Right cardiac atrium (tissue), 5 donors: ENCODE measurements at places on chromosomes 4 and X. TPM values are rescaled to one million over a fixed set of nuclear protein-coding genes. Genes with fewer than 3 reads are reported as not detected.

DNA sequence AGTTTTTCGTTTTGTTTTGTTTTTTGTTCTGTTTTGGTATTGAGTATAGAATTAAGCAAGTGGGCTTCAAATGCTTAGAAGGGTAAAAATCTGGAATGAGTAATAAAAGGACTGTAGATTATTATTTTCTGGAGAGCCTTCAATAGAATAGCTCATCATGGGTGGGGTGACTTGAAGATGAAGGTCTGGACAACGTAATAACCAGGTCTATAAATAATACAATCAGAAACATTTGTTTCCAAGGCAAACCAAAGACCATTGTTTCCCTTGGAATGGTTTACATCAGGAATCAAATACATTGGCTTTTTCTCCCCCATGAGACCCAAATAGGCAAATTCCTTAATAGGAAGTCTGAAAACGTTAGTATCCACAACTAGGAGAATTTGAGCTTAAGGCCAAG is 721.6 kb downstream of the RPA4 start:
- DNase-seq = no peak

The GAGE1 gene
- not detected for total RNA-seq

DNA sequence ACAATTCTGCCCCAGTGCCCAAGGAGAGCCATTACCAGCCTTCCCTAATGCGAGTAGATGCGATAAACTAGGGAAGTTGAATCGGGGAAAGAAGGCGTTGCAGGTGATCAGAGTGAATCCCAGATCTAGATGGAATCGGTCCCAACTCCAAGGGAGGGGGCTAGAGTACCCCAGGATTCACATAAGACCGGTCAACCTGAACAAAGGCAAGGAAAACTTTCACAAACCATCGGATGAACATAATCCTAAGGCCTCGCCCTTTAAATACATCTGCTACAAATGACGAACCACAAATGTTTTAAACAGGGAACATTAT is 11.2 kb upstream of the ZCCHC13 start:
- no peak for DNase-seq

GRCh38 chr4:16437836-16438235 is 211.6 kb upstream of the TAPT1 start:
- DNase-seq = no peak

- peak; percentile 76 for DNase-seq
Measured at GRCh38 chrX:154750301-154751202, at the start of gene GAB3. GAB3 (minus strand) TSS chrX:154751077; CDS start chrX:154751025, 52 bp downstream.

GRCh38 chr4:156568041-156568440 is 403.6 kb downstream of the PDGFC start:
- no peak for DNase-seq

DNA sequence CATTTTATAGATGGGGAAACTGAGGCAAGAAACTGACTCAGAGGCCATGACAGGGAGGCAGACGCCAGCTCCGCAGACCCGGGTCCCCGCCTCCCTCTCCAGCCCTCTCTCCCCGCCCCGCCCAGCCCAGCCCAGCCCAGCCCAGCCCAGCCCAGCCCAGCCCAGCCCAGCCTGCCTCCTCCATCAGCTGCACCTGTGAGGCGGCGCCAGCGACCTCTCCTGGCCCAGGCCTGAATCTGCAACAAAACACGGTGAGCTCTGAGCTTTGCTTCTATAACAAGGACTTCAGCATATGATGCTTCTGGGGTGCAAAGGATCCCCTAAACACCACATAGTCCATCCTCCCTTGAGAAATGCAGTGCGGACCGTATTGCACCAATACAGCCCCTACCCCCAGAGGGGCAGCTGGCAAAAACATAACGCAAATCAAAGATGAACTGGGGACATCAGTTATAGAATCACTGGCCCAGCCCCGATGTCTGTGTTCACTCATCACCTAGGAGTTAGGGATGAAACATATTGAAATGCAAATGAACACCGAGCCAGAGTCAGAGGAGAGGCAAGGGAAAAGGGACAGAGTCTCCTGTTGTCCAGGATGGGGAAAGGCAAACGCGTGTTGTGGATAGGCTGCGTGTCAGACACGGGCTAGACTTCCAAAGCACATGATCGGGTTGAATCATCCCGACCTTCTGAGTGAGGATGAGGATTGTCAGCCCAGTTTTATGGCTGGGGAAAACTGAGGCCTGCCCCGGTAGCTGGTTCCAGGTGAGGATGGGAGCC is 216.1 kb upstream of the PSAPL1 start:
- DNase-seq = no peak

DNA sequence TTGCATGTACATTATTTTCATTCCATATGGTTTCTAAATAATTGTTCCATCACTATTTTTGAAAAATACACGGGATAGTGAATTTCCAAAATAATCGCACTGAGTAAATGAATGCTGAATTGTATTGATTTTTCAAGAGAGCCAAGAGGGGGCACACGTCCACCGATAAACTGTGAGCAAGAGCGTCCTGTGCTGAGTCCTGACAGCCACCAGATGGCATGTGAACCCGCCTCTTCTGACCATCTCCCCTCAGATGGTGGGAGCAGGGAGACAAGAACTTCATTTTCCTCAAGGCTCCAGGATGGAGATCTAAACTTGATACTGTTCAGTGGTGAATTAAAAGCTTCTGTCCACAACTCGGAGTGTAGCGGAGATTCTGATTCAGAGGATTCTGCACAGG is 30.6 kb upstream of the IL9R start:
- DNase-seq = no peak

DNA sequence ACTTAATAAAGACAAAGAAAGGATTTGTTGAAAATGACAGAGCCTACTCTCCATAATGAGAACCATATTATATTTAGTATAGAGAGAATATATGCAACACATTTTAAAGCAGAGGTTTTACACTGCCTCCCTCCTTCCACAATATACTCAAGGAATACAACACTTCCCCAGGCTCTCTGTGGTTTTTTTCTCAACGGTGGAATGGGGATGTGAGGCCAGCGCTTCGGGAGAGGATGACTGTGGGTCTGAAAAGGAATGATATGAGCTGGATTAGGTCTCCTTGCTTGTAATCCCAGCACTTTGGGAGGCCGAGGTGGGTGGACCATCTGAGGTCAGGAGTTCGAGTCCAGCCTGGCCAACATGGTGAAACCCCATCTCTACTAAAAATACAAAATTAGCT is 348.7 kb upstream of the KLF3 start:
- no peak for DNase-seq

The EXOC1L gene
- total RNA-seq = not detected

DNA sequence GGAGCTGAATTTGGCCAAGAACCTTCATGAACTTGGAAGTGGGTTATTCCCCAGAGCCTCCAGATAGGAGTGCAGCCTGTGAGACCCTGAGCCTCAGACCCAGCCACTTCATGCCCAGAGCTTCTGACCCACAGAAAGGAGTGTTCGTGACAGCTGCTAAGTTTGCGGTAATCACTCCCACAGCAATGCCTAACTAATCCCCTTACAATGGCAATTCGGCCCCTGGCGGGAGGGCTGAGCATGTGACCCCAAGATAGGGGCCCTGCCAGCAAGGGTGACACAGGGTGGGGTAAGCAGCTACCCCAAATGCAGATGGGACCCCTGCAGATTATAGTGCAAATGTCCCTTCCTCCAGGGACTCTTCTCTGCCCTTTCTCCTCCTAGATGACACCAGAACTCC is 22.5 kb downstream of the PNMA6E start:
- DNase-seq = no peak

- no peak for DNase-seq
Measured at GRCh38 chr4:80875642-80876041, 154.9 kb upstream of the BMP3 start.

GRCh38 chr4:128574706-128575105 is 234.8 kb upstream of the JADE1 start:
- peak; percentile 76 for DNase-seq

GRCh38 chrX:12307961-12308360 is 169.7 kb downstream of the FRMPD4 start:
- DNase-seq = no peak

DNA sequence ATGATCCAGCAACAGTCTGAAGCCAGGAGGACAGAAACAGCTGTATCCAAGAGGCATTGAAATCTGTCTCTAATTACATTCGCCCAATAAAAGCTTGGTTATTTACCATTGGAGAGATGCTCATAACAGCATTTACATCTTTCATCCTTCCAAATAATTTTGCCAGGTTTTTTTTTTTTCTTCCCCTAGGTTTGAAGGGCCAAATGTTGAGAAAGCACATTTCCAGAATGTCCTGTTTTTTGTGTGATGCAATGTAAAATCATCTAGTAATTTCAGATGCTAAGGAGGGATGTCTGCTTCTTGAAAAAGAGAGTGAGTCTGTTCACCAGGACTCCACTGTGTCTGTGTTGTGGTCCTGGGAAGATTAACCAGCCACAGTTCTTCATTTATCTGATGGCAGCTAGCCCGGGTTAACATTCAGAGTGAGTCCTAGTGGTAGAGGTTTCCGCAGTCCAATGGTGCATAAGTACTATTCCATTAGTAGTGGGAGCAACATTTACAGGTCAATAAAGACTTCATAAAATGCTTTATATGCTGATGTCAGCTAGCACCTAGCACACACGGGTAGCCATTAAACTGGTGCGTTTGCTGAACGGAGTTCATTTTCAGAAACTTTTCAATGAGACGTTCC is 406.8 kb downstream of the STIM2 start:
- DNase-seq = no peak

The GPR143 gene
- 0.25 TPM for total RNA-seq

The SPANXD gene
- total RNA-seq = not detected

DNA sequence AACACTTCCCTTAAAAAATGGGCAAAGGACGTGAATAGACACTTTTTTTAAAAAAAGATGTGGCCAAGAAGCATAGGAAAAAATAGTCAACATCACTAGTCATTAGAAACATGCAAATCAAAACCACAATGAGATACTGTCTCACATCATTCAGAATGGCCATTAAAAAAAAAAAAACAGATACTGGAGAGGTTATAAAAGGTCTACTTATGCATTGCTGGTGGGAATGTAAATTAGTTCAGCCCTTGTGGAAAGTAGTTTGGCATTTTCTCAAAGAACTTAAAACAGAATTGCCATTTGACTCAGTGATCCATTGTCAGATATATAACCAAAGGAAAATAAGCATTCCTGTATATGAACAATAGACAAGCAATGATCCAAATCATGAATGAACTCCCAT is 352.8 kb upstream of the EPHA5 start:
- no peak for DNase-seq

The ARHGAP36 gene
- not detected for total RNA-seq

- DNase-seq = no peak
Measured at GRCh38 chr4:148780426-148781005, 338.3 kb upstream of the NR3C2 start.
